ENCODE measurements at places on chromosomes 11 and 22. TPM values are rescaled to one million over a fixed set of nuclear protein-coding genes. Genes with fewer than 3 reads are reported as not detected.

TNNI2 gene
- polyA plus RNA-seq = 11.7 TPM

DNA sequence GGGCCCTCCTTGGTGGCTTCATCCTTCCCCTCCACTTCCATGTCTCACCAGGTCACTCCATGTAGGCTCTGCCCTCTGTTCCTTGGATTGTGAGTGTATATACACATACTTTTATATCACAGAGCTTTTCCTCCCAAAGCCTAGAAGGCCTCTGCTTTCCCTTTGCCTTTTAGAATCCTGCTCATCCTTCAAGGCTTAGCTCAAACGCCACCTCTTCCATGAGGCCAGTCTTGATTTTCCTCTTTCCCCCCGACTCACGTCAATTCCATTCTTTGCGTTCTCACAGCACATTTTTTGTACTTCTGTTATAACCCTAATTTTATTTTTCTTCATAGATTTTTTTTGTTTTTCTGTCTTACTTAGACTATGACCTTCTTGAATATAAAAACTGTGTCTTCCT is 3.8 kb downstream of the ABCG4 start:
- no peak overlapping the region for H3K4me3 ChIP-seq
- H3K36me3 ChIP-seq = no peaks in the 10 kb centered on the region
- peaks cover 40% of the 10 kb centered on the region for H3K27me3 ChIP-seq
- no peak overlapping the region for H3K27ac ChIP-seq

- H3K27me3 ChIP-seq = no peaks in the 10 kb centered on the region
- H3K4me3 ChIP-seq = no peak overlapping the region
- H3K27ac ChIP-seq = no peak overlapping the region
- DNase-seq = no peak
- no peaks in the 10 kb centered on the region for H3K36me3 ChIP-seq
- H3K4me1 ChIP-seq = peaks cover 20% of the 10 kb centered on the region
These were observed 20.4 kb upstream of the GRAMD1B start for GRCh38 chr11:123409456-123410217.

DNA sequence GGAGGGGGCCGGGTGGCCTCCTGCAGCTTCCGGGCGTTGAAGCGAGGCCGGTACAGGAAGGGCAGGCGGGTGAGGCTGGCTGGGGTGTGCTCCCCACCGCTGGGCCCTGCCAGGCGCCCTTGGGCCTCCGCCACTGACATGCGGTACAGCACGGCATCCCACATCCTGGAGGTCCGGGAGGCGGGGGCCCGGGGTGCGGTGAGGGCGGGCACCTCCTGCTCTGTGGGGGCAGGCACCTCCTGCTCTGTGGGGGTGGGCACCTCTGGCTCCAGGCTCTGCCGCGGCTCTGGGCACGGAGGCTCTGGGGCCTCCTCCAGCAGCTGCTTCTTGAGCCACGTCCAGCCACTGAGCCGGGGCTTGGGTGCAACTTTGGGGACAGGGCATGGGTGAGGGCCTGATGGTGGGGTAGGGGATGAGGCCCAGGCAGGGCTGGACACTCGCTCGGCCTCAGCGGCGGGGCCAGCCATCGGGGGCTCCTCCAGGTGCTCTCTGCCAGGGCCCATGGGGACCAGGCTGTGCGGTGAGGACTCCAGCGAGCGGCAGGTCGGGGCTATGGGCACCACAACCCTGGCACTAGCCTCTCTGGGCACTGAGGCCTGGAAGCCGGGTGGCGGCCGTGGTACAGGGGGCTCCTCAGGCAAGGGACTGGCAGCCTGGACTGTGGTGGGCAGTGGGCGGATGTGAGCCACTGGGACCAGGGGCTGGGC is 2.3 kb downstream of the PRR33 start:
- peaks cover 44% of the 10 kb centered on the region for H3K4me1 ChIP-seq
- H3K27ac ChIP-seq = no peak overlapping the region
- H3K36me3 ChIP-seq = peaks cover 53% of the 10 kb centered on the region

- no peak for DNase-seq
- H3K4me1 ChIP-seq = no peaks in the 10 kb centered on the region
- no peak overlapping the region for H3K4me3 ChIP-seq
- H3K27ac ChIP-seq = no peak overlapping the region
These were observed 21.7 kb downstream of the VWCE start for GRCh38 chr11:61273178-61274078.

Data from CD14-positive monocyte (primary cell).